Neural progenitor cell (in vitro differentiated cells): ENCODE measurements at places on chromosomes 7 and 10. TPM values are rescaled to one million over a fixed set of nuclear protein-coding genes. Genes with fewer than 3 reads are reported as not detected.

DNA sequence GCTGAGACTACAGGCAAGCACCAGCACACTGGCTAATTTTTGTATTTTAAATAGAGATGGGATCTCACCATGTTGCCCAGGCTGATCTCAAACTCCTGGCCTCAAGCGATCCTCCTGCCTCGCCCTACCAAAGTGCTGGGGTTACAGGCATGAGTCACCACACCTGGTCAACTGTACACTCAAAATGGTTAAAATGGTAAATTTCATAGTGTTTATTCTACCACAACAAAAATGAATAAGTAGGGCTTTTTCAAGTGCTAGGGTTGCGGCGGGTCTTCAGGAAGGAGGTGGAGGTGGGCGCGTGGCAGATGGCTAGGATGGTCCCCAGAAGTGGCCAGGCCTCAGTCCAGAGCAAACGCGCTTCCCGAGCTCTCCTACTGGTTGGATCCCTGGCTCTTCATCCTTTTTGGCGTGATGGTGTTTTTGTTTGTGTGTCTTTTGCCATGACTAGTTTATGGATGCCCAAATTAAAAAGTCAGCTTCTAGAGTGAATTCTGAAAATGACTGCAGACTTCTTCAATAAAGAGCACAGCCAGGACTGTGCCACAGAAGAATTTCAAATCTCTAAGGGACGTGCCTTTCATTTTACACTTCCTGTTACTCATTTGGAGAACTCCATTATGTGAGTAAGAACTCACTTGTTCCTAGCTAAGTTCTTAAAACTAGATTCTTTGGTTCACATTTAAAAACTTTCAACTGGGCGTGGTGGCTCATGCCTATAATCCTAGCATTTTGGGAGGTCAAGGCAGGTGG is 73.9 kb downstream of the TMEM130 start:
- DNase-seq: no peak
- H3K4me3 ChIP-seq: no peak overlapping the region
- H3K36me3 ChIP-seq: no peaks in the 10 kb centered on the region
- no peak overlapping the region for H3K27ac ChIP-seq

GRCh38 chr7:126605056-126605455 is 647.7 kb downstream of the GRM8 start:
- H3K4me1 ChIP-seq: no peaks in the 10 kb centered on the region
- no peak overlapping the region for H3K27ac ChIP-seq
- H3K36me3 ChIP-seq: no peaks in the 10 kb centered on the region

DNA sequence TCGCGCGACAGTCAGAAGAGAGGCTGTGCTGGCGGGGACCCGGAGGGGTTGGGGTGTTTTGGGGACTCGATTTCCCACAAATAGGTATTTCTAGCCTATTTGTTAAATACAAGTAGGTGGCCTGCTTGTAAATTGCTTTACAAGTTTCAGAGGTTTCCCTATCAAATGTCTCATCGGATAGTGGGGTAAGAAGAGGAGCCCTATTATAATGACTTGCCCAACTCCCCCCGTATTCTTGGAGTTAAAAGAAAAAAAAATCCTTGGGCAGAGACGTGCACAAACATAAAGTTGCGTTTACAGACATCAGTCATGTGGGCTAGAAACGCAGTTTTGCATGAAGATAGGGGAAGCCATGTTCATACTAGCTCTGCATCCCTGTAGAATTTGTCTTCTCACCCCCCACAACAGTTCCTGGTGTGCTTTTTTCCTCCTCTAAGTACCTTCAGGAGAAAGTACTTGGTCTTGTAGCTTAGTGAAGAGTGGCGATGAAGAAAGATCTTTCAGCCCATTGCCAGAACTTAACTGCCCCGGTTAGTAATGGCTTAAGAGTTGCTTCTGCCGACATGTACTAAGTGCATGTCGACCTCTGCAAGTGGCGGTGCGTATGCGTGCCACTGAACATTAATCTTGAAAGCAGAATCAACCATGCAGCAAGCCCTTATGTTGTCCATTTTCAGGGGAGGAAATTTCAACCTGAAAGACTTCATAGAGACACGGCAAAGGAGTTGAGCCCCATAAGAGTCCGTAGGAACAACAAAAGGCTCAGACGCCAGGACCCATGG is 832 bp upstream of the TIAL1 start:
- no peak for DNase-seq
- no peaks in the 10 kb centered on the region for H3K27me3 ChIP-seq
- H3K27ac ChIP-seq: peak overlapping the region; percentile 9
- peak overlapping the region; percentile 70 for H3K4me3 ChIP-seq
- peaks cover 3% of the 10 kb centered on the region for H3K36me3 ChIP-seq
- peaks cover 32% of the 10 kb centered on the region for H3K4me1 ChIP-seq

IL15RA gene
- total RNA-seq: not detected in 2 replicates

FRMD4A gene
- 20.2 and 22.6 TPM in 2 replicates for total RNA-seq

PKD2L1 gene
- not detected in 2 replicates for total RNA-seq
